T-helper 1 cell (primary cell): ENCODE measurements at places on chromosomes 6 and 20.

- no peak for DNase-seq
Observed at GRCh38 chr20:59512651-59513050, 91.7 kb upstream of the PHACTR3 start.

- DNase-seq, result no peak
Observed at GRCh38 chr6:143620447-143620846, 57.3 kb upstream of the PHACTR2 start.

- no peak for DNase-seq
Observed at GRCh38 chr6:24919056-24919892, 16.5 kb downstream of the RIPOR2 start.

GRCh38 chr6:166939345-166939744 lies 17.0 kb downstream of the RNASET2 start:
- no peak for DNase-seq

- DNase-seq, result no peak
Observed at GRCh38 chr20:38321959-38322598, 18.1 kb downstream of the BPI start.

- DNase-seq, result no peak
Observed at GRCh38 chr6:103456652-103457051, 1403.1 kb downstream of the HACE1 start.

DNA sequence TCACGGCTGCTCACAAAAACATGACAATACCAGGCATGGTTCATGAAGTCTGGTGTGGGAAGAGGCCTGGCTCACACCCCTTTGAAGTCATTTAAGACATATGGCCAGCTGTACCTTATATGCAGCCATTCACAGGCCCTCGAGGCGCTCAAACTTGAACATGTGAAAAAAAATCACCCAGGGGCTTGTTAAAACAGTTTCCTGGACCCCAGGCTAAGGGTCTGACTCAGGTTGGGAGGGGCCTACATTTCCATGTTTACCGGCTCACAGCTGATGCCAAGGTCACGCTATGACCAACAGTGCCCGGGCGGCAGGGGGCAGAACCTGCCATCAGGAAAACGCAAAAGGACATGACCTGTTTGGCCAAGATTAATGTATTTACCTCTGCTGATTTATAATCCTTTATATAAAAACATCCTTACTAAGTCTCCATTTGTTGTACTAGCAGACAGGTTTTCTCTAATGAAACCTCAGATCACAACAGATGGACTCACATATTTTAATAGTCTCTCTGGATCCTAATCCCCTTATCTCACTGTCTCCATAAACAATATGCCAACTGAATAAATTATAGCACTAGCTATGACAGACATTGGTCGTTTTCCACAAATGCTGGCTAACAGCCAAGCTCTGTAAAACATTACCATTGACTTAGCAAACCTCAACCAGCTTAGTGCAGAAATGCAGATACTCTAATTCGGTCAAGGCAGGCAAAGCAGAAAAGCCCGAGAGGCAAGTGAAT lies 19.9 kb downstream of the EZR start:
- no peak for DNase-seq

DNA sequence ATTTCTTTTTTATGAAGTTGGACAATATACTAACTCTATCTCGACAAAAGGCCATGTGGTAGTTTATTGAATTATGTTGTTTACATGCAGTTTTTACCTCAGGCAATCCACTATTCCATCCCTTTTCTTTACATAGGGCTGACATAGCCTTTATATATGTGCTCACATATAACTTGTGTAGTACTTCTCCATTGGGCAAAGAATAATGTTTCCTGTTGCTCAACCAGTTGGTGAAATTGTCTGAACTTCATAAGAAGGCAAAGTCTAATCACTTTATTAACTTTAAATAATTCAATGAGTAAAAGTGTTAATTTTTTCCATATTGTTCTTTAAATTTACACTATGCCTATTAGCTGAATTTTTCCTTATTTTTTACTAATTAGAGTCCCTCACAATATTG lies 1272.1 kb downstream of the EPHA7 start:
- no peak for DNase-seq

GRCh38 chr6:161316531-161316930 lies 42.7 kb upstream of the AGPAT4 start:
- no peak for DNase-seq

DNA sequence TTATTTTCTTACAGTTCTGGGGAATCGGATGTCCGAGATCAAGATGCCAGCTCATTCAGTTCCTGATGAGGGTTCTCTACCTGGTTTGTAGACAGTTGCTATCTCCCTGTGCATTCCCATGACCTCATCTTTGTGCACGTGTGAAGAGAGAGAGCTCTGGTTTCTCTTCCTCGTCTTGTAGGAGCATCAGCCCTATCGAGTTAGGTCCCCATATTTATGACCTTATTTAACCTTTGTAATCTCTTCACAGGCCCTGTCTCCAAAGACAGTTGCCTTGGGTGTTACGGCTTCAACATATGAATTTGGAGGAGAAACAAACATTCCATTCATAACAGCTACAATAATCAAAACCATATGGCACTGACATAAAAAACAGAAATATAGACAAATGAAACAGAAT lies 455.3 kb downstream of the HACE1 start:
- no peak for DNase-seq

DNA sequence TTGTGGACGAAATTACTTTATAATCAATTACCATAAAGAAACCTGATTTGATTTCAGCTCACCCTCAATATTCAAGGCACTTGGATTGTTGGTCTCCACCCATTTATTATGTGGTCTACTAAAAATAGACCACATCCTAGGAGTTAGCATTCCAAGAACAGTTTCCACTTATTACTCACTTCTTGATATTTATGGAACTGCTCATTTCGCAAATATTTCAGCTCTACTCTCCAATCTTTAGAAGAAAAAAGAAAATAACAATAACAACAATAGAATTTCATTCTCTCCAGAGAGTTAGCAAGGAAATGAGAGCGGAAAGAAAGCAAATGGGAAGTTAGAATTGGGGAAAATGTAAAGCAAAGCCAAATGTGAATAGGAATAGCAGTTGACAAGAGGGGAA lies 26.2 kb upstream of the HDAC2 start:
- DNase-seq, result no peak

DNA sequence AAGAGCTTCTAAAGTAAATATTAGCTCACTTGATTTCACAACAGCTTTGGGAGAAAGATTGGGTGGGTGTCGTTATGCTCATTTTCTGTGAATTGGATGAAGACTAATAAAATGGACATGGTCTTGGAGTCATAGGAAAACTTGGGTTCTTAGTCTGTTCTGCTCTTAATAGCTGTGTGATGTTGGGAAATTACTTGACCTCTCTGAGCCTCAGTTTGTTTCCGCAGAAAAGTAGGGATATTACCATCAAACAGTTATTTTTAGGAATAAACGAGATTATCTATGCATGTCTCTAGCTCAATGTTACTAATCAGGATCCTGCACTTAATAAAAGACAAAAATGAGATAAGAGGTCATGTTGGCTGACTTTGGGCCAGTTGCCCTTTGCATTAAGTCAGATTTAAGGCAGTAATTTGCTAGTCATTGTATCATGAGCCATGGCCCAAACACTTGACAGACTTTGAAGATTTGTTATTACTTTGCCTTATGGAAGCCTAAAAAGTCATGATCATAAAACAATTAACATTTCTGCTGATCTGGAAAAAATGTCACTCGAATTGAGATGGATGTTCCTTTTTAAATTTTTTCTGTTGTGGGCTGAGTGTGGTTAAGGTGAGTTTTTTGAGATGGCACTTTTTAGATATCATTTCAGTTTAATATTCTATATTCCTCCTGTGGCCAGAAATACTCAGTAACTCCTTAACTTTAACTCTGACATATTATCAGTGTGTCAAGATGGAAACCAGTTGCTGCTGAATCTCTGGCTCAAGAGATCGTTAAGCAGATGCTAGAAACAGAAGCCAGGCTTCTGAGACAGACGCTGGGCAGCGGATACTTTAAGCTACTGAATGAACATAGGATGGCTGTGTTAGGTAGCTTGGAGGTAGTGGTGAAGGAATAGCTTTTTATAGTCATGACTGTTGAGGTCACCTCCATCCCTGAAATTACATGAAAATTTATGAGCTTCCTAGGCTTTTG lies 291.6 kb downstream of the PHF3 start:
- DNase-seq, result no peak

- DNase-seq, result no peak
Observed at GRCh38 chr6:4582506-4583417, 193.4 kb upstream of the CDYL start.
